Umbilical cord (tissue), 2 donors: ENCODE measurements at places on chromosomes 12 and 14.

DNA sequence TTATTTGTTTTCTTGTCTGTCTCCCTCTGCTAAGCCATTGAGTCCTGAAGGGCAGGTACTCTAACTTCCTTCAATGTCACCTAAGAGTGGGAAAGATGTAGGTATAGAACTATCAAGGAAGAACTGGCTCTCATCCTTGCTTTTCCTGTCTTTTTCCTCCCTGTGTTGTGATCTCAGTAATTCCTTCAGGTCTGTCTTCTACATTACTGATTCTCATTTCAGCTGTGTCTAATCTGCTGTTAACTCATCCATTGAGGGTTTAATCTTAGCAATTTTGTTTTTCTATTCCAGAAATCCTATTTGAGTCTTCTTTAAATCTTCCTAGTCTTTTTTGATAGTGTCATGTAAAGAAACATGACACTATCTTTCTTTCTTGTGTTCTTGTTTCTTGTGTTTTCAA, 124.5 kb upstream of the PLXNC1 start:
- DNase-seq: no peak

- peak; percentile 3 for DNase-seq
Observed at GRCh38 chr12:127381043-127381668, 885.8 kb upstream of the TMEM132C start.

- no peak for DNase-seq
Observed at GRCh38 chr12:113341535-113341934, 6.6 kb upstream of the SLC8B1 start.

GRCh38 chr12:132779781-132780353, 18.2 kb upstream of the ANKLE2 start:
- DNase-seq: no peak

DNA sequence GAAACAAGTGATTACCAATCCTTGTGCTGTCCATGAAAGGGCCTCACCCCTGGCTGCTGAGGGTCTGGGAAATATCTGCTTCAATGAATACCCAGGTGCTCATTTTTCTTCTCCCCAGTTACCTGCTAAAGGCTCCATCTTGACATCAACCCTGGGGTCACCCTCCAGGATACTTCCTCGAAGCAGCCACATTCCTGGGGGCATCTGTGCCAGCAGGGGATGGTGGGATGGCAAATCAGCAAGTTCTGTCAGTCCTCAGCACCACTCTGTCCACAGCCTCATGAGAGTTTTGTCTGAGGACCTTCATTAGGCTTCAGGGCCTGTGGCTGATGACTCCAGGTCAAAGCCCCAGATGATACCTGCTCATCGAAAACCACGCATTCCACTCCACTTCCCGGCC, 124.8 kb downstream of the ZFP36L1 start:
- no peak for DNase-seq

DNA sequence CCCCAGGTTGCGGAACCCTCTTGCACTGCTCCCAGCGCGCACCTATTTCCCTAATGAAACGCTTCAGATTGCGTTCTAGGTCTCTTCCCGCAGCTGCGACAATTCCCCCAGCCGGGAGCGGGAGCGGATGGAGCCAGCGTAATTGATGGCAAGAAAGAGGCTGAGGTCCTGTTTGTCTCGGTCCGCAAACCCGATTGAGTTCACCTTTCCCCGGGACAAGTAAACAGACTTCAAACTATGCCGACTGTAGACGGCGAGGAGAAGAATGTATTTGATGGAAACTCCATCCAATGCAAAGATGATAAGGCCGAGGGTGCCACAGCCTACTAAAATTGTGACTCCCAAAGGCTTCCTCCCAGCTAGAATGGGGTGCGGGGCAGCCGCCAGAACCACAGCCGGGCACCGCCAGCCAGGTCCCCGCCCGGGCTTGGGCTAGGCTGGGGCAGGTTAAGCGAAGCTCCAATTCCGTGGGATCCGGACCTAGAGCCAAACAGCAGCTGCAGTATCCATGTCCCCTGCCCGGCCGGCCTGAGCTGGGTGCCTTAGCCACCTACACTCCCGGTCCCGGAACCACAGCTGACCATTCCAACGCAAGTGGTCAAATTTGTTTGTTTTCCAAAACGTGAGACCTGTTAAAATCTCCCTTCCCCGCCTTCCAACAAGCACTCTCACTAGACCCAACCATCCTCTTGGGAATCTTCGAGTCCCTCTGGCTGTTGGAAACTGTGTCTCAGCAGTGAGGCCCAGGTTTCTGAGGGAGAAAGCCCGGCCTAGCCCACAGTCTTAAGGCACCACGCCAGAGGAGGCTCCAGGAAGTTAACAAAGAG, 5.5 kb downstream of the NKX2-1 start:
- no peak for DNase-seq

DNA sequence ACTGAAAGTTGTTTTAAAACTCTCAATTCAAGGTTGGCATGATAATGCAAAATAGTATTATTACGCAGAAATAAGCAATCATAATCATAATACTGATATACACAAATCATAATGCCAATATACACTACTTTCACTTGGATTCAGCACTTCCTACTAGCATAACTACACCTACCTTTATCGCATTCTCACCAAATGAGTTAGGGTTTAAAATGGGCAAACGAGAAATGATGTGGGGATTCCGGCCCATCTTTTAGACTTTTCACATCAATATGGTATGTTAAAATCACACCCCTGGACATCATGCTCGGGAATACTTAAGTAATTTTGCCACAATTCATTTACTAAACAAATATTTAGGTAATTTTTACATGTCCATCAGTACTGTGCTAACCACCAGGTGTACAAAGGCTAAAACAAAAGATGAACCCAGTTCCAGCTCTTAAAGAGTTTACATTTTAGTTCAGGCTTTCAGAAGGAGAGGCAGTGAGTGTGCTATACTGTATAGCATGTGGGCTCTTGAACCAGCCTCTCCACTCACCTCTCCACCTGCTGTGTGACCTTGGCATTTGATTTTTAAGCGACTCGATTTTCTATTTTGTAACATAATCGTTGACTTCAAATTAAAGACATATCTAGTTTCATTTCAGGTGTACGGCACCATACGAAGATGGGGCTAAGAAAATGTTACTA, 1.1 kb upstream of the USP15 start:
- DNase-seq: no peak

- no peak for DNase-seq
Observed at GRCh38 chr12:121769831-121770301, 23.6 kb downstream of the RHOF start.

- DNase-seq: no peak
Observed at GRCh38 chr12:30517320-30517719, 178.3 kb downstream of the IPO8 start.

DNA sequence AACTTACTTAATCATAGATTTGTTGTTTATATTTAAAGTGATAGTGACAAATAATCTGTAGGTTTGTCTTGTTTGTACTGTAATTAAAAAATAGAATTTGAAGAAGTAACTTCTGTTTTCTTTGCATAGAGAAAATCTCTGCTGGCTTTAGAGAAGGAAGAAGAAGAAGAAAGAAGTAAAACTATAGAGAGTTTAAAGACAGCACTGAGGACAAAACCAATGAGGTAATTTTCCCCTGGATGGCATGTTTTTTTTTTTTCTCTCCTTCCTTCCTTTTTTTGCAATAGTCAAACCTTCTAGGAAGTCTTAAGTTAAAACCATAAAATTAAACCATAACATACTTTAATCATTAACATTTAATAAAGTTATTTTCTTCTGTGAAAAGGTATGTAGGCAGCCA, 131.9 kb downstream of the DAAM1 start:
- no peak for DNase-seq

DNA sequence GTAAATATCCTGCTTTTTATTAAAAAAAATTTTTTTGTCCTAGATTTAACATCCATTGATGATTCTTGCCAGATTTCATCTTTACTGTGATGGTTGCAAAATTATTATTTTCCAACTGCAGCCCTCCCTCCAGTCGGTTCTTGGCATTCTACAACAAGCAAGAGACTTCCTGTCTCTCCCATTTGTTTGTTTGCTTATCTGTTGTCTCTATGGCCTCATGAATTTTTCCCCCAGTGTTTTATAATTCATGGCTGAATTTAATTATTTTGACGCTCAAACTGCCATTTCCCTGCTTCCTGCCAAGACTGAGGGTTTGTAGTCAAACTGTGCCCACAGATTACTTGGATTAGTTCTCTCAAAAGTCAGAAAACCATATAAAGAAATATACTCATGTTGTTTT, 25.9 kb downstream of the CGRRF1 start:
- DNase-seq: no peak

DNA sequence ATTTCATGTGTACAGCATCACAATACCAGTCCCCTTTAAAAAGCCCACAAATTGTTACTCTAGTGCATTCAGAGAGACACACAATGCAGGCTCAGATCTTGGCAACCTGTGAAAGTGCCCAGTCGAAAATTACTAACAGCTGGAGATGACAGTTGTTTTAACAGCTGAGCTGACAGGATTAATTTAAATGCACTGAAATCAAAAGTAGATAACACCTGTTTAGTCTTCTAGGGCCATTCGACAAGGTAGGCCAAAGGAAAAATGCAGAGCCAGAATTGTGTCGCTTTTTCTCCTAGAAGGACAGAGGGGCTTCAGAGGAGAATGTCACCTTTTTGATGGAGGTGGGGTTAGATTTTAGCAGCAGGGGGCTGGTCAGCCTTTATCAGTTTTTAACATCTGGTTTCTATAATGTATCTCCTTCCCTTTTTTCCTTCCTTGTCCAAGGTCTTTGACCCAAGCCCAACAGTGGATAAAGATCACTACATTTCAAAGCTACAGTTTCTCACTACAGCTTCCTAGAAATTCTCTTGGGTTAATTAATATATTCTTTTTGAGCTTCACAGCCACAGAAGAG, 139.1 kb downstream of the SOX5 start:
- no peak for DNase-seq

GRCh38 chr14:79137045-79137430, 966.9 kb downstream of the NRXN3 start:
- no peak for DNase-seq

GRCh38 chr12:113591480-113591974, 119.9 kb upstream of the LHX5 start:
- no peak for DNase-seq

DNA sequence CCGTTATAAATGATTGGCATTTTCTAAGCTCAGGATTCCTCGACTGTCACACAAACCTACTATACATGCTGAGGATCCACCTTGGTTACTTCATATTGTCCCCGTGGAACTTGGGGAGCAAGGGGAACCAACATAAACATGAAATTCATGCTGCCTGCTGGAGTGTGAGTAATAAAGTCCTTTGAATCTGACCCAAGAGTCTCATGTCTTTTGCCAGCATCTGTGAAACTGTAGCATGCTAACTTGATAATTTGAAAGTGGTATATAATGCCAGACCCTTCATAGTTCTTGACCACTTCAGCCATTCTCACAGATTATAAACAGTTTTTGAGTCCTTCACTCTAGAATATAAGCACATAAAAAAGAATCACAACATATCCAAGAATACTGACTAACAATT, 17.1 kb downstream of the SLC35F4 start:
- DNase-seq: no peak

DNA sequence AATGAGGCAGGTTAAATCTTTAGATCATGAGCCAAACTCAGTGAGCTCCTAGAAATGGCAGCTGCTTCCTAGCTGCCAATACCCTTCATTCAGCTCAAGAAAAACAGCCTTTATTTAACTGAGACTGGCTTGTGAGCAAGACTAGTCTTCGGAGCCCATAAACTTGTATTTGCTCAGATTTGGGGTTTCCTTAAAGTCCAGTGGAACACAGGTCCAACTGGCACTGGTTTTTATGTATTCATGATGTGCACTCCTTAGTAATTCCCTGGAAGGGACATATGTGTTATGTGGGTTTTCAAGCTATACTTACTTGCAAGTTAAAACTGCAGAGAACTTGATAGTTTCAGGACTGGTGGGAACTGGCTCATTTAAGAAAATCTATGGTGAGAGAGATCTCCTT, 380.1 kb upstream of the TMEM132C start:
- DNase-seq: no peak

DNA sequence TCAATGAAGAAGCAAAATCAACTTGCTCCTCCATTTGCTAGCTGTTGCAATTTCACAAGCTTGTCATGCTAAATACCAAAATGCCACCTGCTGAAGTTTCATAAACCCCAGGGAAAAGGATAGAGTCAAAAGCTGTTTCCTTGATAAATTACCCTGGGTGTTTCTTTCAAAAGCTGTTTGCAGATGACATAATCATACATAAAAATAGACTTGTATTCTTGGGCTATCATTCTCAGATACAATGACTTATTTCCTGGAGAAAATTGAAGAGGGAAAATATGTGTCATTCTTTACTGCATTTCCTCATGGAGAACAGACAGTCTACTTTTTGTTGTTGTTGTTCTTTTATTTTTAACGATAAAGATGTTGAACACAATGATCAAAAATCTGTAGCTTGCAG, 119.2 kb downstream of the GALC start:
- no peak for DNase-seq

DNA sequence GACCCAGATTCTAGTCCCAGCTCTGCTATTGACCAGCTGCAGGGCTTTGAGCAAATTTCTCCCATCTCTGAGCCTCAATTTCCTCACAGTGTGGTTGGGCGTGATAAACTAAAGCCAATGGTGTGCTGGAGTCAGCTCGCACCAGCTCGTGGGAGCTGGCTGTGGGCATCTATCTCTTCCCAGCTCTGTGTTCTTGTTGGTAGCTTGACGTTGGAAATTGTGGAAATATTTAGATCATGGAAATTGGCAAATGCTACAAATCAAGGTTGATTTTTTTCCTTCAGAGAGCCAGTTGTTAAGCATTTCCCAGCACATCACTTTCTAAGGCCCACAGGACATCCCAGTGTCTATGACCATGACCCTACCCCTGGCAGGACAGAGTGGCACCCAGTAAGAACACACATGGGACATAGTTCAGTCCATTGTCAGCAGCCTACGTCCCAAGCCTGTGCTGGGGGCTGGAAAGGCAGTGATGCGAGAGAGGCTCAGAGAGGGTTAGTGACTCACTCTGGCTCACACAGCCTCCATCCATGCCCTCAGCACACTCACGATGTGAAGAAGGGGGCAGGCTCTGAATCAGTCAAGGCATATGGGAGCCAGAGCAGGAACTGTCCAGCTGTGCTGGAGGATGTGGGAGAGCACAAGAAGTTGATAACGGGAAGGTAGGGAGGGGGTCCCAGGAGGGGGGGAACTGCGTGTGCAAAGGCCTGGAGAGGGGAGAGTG, 77.6 kb downstream of the LGMN start:
- no peak for DNase-seq

- no peak for DNase-seq
Observed at GRCh38 chr14:51516706-51517395, 134.9 kb upstream of the FRMD6 start.
